ENCODE measurements at places on chromosomes 7 and 10.

DNA sequence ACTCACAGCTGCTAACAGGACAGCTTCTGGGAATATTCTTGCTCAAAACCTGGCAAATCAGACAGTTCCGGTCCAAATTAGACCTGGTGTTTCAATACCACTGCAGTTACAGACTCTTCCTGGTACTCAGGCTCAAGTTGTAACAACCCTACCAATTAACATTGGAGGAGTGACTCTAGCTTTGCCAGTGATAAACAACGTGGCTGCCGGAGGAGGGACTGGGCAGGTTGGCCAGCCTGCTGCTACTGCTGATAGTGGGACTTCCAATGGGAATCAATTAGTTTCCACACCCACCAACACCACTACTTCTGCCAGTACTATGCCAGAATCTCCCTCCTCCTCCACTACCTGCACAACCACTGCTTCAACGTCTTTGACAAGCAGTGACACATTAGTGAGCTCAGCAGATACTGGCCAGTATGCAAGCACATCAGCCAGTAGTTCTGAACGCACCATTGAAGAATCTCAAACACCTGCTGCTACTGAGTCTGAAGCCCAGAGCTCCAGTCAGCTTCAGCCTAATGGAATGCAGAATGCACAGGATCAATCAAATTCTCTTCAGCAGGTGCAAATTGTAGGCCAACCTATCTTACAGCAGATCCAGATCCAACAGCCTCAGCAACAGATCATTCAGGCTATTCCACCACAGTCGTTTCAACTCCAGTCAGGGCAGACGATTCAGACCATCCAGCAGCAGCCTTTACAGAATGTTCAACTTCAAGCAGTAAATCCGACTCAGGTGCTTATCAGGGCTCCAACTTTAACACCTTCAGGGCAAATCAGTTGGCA, 2.1 kb downstream of the SP4 start:
- DNase-seq = no peak

DNA sequence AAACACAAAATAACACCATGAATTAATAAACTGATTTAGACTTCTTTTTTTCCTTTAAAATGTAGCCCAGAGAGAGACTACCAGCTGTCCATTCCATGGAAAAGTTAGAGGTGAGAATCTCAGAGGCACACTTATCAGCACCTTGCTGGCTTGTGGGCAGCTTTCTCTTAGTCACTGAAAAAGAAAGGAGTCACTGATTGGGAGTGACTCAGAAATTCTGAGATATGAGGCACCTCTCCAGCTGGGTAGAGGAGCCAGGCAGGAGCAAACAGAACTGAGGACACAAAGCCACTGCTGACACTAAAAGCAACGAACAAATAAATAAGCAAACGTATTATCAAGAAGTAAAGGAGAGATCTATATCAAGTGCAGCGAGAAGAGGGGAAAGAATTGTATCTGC, 310.6 kb downstream of the PARD3 start:
- no peak for DNase-seq

- no peak for DNase-seq
Observed at GRCh38 chr7:50838675-50839377, 56.1 kb upstream of the GRB10 start.

- DNase-seq = peak; percentile 67
Observed at GRCh38 chr10:26336979-26337378, 101.2 kb upstream of the APBB1IP start.

GRCh38 chr10:86793696-86794095, 37.3 kb downstream of the BMPR1A start:
- DNase-seq = no peak

- DNase-seq = peak; percentile 88
Observed at GRCh38 chr10:70549962-70550458, 52.5 kb downstream of the PRF1 start.

GRCh38 chr7:106447318-106447847, 162.6 kb upstream of the NAMPT start:
- no peak for DNase-seq

DNA sequence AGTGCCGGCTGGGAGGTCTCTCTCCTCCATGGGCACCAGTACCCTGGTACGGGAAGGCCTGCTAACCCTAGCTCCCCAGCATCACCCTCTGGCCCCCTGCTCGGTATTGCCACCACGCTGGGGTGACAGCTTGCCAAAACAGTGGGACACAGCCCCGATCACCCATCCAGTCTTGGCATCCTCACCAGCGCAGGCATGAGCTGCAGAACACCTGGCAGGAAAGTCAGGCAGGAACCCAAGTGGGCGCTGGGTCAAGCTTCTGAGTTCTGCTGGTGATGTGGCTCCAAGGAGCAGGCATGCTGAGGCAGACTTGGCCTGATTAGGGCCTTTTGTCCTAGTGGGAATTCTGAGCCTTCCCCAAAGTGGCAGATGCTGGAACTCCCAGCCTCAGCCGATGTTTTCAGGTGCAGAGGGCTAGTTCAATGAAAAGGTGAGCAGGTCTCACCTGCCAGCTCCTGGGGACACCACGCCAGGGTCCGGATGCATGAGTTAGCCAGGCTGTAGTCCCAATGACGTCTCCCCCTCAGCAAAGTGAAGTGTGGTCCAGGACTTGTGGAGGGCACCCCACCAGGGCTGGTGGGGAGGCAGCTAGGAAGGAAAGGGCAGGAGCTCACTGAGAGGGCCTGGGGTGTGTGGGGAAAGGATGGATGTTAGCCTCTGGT, 8.5 kb upstream of the ZNF22 start:
- DNase-seq = no peak

- peak; percentile 31 for DNase-seq
Observed at GRCh38 chr10:17409170-17409733, 45.1 kb downstream of the ST8SIA6 start.
